AG10803 (cell line): ENCODE measurements at places on chromosomes 12 and 14.

- no peak for DNase-seq
Measured at GRCh38 chr12:46210873-46211439, 57.9 kb downstream of the SLC38A1 start.

DNA sequence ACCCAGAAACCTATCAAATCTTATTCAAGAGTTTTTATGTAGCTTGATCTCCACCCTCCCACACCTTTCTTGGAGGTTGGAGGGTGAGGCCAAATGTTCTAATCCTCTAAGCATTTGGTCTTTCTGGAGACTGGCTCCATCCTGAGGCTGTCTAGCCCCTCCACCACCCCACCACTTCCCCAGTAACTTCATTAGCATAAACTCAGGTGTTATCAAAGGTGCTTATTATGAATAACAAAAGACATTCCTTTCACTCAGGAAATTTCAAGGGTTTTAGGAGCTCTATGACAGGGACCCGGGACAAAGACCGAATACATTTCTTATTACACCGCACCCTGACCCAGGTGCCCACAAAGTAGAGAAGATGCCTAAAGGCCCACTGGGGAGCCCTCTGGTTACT, 2.8 kb upstream of the TMEM229B start:
- DNase-seq, result no peak

DNA sequence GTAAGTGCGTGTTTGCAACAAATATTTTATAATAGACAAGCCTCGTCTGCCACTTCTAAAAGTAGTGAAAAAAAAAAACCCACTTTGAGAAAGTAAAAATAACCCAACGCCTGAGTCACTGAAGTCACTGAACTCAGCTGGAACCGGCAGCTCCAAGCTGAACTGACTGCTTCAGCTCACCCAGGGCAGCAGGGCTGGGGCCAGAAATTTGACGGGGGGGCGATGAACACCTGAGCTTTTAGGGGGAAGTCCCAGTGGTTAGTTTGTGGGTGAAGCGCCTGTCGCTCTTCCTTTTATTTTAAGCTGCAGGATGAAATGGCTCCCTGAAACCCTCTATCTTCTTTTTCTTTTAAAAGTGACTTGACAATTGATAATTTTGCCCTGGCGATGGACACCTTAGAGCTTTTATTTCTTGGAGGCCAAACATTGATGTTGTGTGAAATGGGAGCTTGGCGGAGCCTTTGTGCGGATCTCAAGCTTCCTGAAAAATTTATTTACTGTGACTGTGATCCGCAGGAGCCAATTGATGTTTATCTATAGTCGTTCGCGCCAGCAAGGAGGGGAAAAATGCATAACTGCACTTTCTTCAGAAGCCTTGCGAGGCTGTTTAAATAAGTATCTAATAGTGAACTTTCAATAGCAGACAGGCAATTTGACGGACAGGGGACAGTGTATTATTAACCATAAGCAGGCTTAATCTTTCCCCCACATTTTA, 173.2 kb upstream of the MYL2 start:
- no peak for DNase-seq

DNA sequence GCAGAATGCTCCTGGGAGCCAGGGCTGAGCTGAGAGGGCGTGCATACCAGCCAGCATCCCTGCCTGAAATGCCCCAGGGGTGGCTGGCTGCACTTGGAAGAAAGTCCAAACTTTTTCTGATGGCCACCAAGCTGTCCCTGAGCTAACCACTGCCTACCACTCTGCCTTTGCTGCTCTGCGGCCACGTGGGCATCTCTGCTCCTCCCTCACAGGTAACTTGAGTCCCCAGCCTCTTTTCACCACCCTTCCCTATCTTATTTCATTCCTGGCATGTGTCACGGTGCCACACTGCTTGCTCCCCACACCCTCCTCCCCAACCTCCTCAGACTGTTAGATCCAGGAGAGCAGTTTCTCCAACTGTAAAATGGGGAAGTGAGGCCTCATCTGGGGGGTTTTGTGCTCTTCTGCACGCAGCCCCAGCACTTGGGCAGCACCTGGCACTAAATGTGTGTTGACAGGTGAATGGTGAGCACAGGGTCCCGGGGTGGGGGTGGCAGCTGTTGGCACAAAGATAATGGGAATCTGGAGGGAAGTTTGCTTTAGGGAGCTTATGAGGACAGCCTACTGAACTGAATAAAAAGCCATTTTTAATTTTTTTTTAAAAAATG, 113.0 kb downstream of the GLT1D1 start:
- no peak for DNase-seq

- DNase-seq, result peak; percentile 18
Measured at GRCh38 chr12:43501703-43502102, 50.3 kb downstream of the ADAMTS20 start.
